ENCODE measurements at places on chromosomes 3 and 15.

DNA sequence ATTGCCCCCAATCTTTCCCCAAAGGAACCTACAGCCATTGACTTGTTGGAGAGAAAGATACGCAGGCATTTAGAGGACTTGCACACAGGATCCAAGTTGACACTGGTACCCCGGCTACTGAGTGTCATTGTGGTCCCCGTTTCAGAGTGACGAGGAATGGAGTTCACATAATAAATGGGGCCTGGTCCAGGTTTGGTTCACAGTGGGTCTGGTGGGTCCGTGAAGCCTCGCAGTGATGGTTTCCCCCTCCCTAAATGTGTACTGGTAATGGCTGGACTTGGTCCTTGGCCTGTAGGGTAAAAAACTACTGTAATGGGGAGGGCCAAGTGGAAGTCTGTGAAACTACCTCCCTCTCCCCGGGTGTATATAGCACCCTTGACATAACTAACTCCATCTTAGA lies 232.1 kb upstream of the LYSMD4 start:
- DNase-seq, result peak; percentile 4

- no peak for DNase-seq
Measured at GRCh38 chr3:186180891-186181481, 72.1 kb upstream of the ETV5 start.

- no peak for DNase-seq
Measured at GRCh38 chr3:128276146-128276435, 122.8 kb downstream of the EEFSEC start.

GRCh38 chr3:13812034-13812471 lies 67.8 kb downstream of the WNT7A start:
- no peak for DNase-seq

DNA sequence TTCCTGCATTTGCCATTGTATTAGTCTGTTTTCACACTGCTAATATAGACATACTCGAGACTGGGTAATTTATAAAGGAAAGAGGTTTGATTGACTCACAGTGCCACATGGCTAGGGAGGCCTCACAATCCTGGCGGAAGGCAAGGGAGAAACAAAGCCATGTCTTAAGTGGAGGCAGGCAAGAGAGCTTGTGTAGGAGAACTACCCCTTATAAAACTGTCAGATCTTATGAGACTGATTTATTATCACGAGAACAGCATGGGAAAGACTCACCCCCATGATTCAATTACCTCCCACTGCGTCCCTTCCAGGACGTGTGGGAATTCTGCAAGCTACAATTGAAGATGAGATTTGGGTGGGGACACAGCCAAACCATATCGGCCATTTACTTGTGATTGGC lies 27.8 kb downstream of the YEATS2 start:
- DNase-seq, result no peak

- peak; percentile 41 for DNase-seq
Measured at GRCh38 chr15:79185199-79185598, 94.6 kb upstream of the RASGRF1 start.

GRCh38 chr3:41001556-41001955 lies 197.7 kb upstream of the CTNNB1 start:
- no peak for DNase-seq

GRCh38 chr15:50798684-50799083 lies 33.2 kb upstream of the SPPL2A start:
- no peak for DNase-seq

GRCh38 chr3:155070316-155070715 lies 9.8 kb upstream of the MME start:
- no peak for DNase-seq

DNA sequence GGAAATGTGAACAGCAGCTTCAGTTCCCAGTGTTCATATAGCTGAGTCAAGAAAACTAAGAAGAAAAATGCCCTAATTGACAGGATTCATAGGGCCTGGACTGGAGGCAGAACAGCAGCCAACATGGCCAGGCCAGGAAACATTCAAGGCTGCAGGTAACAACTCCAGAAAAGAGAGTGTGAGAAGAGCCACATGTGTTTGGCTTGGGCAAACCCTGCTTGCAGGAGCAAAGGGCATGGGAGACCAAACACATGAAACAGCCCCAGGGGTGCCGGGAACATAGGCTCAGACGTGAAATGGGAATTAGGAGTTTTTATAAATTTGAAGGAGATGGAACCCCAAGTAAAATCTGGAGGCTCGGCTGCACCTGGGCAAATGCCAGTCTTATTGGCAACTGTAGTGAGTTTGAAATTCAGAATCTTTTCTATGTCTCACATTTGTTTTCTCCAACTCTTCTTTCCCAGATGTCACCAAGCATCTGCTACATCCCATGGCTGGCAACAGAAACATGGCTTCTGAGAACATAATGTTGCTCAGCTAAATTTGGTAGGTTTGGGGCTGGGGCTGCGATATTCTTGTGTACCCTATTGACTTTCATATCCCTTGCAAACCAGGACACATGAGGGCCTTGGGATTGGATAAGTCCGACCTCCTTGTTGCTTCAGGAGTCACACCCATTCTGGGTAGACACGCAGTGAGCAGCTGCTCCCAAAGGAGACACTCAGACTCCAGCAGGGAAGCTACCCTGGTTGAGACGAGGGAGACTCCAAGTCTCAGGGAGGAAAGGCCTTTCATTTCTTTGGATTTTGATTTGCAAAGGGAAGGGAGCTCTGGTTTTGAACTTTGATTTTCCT lies 98.9 kb upstream of the CLSTN2 start:
- no peak for DNase-seq

DNA sequence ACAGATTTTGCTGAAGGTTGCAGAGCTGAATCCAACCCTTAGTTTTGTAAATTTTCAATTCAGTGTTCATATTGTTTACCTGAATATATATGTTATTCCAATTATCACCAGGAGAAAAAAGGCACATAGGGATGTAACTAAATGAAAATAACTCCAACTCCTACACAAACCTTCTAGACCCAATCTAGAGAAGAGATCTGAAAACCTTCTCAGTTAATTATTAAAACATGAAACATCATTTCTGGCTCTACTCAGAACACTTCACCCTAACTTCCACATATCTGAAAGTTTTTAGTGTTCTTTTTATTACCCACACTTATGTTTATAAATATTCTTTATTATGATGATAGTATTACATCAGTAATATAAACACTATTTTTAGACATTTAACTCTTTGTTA lies 76.6 kb downstream of the LRRFIP2 start:
- DNase-seq, result no peak

- DNase-seq, result no peak
Measured at GRCh38 chr15:65626856-65627255, 5.1 kb downstream of the SLC24A1 start.

DNA sequence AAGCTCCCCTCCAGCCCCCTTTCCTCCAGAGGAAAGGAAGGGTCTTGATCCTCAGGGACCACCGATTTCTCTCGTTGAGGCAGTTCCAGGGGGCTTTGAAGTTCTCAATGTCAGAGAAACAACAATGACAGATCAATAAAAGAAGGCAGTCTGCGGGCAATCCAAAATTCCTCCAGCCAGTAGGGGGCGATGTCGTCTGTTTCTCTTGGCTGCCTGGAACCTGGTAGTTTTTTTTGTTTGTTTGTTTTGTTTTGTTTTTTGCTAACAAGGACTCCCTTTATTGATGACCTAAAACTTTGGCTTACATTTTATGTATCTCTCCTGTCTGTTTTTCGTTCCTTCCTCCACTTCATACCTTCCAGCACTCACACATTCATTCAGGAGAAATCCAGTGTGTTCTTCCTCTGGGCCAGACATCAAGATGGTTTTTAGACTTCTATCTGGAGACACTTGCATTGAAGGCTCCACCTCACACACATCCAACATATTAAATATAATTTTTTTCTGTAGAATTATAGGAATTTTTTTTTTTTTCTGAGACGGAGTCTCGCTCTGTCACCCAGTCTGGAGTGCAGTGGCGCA lies 276.6 kb downstream of the RPLP1 start:
- peak; percentile 56 for DNase-seq

DNA sequence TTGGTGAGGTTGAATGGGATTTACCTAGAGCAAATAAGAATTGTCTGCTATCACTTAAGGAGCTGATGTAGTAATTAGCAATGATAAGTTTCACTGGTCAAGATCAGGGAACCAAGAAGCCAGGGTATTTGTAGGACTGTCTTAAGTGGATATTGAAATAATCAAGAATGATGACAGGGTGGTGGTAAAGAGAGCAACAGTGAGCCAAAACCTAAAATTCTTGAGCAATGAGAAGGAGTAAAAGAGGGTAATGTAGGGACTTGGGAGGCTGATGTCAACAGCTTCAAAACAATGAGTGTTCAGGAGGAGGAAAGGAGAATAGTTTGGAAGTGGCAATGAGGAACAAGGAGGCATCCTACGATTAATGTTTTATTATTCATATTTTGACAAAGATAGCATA lies 31.5 kb upstream of the SLC2A2 start:
- no peak for DNase-seq

DNA sequence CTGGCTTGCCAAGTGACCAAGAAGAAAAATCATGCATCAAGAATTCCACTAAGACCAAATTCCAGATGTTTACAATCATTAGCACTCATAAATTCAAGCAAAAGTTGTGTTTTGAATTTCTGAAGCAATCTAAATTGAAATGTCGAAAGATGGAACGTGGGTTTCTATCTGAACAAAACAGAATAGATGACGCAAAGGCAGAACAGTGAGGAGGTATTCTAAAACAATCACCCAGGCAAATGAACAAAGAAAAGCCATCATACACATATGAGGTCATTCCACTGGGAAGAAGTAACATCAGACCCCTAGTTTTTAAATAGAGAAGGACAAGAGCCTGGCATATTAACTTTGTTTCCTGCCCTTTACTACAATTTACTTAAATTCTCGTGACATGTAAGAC lies 58.0 kb downstream of the MCF2L2 start:
- no peak for DNase-seq

DNA sequence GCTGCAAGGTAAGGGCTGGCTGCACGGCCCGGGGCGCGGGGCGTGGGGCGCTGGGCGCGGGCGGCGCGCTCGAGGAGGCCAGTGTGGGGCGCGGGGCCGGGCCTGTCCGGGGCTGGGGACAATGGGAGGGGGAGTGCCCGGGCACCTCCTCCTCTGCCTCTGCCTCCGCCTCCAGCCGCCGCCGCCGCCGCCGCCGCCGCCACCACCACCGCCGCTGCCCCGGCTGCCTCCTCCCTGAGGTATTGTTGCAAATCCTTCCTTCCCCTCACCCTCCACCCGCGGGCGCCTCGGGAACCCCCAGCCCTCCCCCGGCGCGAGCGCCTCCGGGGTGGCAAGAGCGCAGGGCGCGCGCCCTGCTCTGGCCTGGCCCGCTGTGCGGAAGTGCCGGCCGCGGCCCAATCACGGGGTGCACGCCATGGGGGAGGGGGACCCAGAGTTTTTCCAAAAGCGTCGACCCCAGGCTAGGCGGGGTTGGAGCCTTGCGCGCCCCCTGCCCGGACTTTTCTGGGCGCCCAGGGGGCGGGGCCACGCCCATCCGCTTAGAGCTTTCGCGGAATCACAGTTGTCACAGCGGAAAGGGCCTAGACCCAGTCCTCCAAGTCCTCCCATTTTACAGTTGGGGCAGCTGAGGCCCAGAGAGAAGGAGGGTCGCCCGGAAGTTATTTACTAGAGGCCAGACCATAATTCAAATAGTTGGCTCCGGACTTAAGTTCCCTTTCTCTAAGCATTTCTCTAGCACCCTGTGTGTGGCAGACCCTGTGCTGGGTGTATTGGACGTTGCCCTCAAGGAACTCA lies at the start of gene LPP:
LPP (plus strand) TSS at position 144 of the 795 bp plus-strand sequence. CDS start 251,964 bp downstream, outside the sequence.
- peak; percentile 72 for DNase-seq

DNA sequence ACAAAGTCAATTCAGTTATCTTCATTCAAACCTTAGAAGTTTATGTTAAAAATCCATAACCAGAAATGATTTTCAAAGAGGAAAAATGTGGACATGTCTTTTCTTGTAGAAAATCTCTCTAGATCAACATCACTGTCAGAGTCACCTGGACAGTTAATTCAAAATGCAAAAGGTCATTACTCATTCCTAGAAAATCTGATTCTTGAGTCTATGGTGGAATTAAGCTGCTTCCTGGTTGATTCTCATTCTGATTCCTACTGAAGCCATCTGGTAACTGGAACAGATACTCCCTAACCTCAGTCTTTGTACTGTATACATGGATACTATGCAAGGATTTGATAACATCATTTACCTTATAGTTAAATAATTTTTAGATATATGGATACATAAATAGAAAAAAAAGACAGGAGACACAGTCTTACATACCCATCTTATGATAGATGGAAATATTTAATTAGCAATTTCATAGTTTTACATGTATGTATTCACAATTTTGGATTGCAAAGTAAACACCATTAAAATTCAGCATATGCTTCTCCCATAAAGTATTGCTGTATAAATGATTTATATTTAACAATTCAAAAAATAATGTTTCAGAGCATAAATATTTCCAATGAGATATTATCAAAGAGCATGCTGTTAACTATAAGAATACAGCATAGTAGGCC lies 693.2 kb upstream of the CCDC54 start:
- no peak for DNase-seq

GRCh38 chr3:152499791-152500385 lies 231.2 kb downstream of the MBNL1 start:
- no peak for DNase-seq
